ENCODE measurements at places on chromosomes 7 and 10. TPM values are rescaled to one million over a fixed set of nuclear protein-coding genes. Genes with fewer than 3 reads are reported as not detected.
A peak's percentile ranks its signal among the peaks of the same experiment; 100 is the strongest.

- DNase-seq: peak; percentile 10
Observed at GRCh38 chr7:42832667-42833066, 79.2 kb downstream of the C7orf25 start.

DNA sequence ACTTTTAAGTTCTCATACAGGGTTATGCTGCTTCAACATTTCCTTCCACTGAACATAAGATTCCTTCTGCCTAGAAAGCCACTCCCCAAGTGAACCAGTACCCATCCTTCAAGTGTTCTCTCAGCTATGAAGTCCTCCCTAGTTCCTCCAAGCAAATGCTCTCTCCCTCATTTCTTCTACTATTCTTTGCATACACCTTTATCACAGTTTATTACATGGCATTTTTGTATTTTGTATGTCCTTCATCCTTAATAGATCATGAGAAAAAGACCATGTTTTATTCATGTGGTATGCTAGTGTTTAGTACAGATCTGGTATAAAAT lies 1.9 kb downstream of the SYPL1 start:
- no peak for DNase-seq

- DNase-seq: no peak
Observed at GRCh38 chr7:156898938-156899337, 6.0 kb upstream of the LMBR1 start.

- DNase-seq: no peak
Observed at GRCh38 chr7:88127637-88128290, 92.1 kb downstream of the SRI start.

Gene TDRD1
- total RNA-seq: not detected

Gene C10orf95
- total RNA-seq: not detected

- no peak for DNase-seq
Observed at GRCh38 chr7:132428247-132428919, 147.9 kb downstream of the PLXNA4 start.
